RWPE2 (cell line): ENCODE measurements at places on chromosomes 4 and X.

- no peak for DNase-seq
Observed at GRCh38 chr4:105495667-105496066, 21.8 kb upstream of the PPA2 start.

DNA sequence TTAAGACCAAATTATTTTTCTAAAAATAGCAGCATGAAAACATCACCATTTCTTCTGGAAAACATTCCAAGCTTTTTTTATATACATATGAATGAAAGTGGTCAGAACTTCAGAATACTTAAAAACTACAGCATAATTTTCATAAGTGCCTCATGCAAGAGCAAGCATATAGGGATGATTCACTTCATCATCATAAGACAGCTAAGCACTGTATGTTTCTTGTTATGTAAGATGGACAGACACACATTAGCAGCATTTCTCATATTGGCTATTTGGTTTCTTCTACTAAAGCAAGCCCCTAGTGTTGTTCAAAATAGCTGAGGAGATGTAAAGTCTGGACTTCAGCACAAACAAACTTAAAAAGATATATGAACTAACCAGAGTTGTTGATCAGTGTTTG, 213.1 kb upstream of the NOCT start:
- DNase-seq = no peak

DNA sequence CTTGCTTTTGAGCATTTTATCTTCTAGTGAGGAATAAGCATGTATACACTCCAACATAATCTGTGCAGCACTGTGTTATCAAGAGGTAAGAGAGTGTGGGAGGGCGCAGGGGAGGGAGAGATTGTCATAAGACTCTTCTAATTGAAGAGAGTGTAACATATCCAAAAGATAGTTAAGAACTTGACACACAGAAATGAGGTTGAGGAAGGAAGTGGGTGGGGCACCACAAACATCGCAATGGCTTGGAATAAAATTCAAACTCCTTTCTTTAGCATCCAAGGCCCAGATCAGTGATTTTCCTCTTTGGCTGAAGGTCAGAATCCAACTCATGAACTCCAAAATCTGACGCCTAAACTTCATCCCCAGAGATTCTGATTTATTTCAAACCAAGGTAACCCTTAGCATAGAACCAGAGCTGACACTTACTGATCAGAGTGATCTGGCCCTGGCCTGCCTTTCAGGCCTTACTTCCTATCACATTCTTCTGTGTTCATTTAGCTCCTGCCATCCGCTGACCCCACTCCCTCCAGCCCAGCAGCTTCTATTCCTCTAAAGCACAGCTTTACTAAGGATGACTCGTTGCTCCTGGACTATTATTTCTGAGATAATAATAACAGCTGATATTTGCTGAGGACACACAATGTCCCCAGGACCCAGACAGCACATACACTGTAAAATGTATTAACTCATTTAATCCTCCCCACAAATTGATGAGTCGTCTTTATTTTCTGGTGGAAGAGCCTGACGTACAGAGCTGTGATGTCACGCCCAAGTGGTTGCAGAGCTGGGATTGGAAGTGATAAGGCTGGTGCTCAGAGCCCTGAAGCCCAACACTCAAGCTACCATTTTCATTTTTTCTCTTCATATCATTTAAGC, 10.6 kb upstream of the CTSO start:
- no peak for DNase-seq

- DNase-seq = no peak
Observed at GRCh38 chr4:7819446-7819845, 120.2 kb downstream of the AFAP1 start.

DNA sequence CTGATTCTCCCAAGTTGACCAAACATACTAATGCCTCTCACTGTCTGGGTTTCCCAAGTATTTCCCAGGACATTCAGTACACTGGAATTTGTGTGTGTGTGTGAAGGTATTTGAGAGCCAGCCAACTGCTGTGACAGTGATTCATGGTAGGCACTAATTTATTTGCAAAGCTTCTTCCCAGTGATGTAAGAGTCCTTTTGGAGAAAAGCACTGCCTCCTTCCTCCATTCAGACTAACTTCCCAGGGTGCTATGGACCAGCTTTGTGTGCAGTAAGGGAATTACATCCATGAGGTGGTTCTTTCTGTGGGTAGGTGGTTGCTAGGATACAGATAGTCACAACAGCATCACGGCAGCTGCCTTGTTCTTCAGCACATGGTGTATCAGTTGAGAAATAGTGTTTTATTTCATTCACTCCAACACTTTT, 8.7 kb downstream of the EGF start:
- DNase-seq = no peak

GRCh38 chr4:76208005-76208765, 5.4 kb downstream of the SCARB2 start:
- DNase-seq = no peak

- no peak for DNase-seq
Observed at GRCh38 chr4:113537628-113538027, 223.9 kb downstream of the CAMK2D start.

GRCh38 chrX:139388254-139388653, 142.3 kb upstream of the F9 start:
- no peak for DNase-seq

DNA sequence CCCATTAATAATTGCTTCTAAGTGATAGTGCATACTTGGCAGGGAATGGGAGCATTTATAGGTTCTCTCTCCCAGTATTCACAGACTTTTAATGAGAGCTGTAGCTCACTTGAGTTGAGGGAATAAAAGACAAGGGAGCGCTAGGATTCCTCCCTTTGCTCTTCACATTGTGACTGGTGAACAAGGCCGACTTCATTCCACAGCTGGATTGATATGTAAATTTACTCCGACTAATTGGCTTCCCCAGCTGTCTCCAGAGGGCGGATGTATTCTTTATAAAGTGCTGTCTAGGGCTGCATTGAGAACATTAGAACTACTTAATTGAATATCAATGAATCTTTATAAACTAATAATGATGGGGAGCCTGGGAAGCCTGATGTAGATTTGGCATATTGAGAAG, 63.4 kb downstream of the GPR50 start:
- no peak for DNase-seq

DNA sequence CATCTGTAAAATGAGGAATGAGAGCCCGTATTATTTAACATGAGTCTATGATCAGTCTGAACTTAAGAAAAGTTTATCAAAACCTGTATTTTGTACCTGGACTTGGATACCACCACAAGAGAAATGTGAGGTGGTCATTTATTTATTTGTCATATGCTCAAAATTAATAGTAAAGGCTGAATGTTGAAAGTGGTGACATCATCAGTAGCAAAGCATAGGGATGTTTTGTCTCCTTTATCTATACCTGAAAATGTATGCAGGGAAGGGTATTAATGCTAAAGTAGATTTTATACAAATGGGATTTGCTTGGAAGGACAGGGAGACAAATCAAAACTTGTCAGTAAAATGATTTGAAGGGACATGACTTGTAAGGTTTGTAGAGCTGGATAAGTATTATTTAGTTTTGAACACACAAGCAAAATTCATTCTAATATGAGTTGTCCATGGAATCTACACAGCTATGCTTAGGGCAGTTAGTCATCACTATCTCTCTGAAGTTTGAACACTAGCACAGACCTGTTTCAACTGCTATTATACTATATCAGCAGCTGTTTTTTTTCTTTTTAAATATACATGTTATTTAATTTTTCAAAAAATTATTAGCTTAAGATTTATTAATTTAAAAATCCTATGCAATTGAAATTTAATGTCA, 52.4 kb upstream of the GUCY1A1 start:
- DNase-seq = no peak

GRCh38 chr4:136713140-136713539, 819.2 kb downstream of the PCDH18 start:
- no peak for DNase-seq

DNA sequence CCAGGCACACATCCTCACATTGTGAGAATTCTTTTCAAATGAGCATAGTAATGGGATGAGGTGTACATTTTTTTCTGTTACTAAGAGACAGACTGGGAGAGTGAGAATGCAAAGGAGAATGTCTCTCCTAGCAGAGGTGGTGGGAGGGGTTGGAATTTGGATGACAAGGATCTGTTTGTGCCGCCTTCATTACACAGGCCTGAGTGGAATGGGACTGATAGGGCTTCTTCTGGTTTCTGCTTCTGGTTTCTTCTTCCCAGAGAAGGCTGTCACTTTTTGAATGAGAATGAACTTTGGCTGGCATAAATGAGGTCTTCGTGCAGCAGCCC, 55.4 kb downstream of the C4orf51 start:
- DNase-seq = peak; percentile 71

GRCh38 chr4:48162162-48162561, 28.1 kb upstream of the TXK start:
- DNase-seq = no peak

GRCh38 chr4:2266181-2266580, 4.3 kb upstream of the MXD4 start:
- no peak for DNase-seq

DNA sequence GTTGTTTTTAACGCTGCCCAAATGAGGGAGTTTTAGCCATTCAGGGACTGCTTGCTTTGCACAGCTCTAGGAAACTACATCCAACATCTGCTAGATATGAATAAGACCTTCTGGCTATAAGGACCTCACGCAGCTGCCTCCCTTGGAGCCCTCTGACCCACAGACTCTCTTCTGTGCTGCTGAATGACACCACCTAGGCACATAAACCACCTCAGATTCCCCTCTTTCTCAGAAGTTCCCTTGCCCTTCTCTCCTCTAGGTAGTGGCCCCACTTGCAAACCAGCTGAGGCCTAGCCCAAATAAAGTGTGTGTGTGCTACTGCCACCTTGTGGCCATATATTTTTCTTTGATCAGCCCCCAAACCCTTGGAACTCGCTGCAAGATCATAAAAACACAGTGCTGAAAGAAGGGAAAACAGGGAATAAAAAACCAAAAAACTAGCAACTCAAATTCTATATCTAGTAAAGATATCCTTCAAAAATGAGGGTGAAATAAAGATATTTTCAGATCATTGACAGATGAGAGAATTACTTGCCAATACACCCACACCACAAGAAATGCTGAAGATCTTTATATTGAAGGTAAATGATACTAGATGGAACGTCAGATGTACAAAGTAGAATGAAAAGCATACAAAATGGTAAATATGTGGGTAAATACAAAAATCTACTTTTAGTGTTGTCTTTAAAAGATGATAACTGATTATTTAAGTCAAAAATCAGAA, 265.9 kb downstream of the ADAMTS3 start:
- no peak for DNase-seq

GRCh38 chr4:165096776-165097175, 15.9 kb downstream of the TMEM192 start:
- DNase-seq = no peak

- DNase-seq = no peak
Observed at GRCh38 chr4:36237366-36238313, 6.7 kb downstream of the ARAP2 start.

DNA sequence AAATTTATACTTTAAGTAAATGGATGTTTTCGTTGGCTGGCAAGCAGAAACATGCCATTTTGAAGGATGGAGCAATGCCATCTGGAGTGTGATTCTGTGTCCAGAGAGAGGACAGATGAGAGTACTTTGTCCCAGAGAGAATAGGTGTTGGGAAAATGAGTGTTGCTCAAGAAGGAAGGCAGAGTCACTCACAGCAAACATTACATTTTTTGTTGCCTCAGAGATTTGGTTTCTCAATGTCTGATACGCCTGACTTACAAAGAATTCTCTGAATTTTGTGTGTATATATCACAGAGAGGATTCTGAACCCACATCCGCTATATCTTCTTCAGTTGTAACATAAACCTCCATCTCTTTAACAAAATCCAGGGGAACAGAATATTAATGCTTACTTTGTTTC, 102.8 kb upstream of the PCDH18 start:
- DNase-seq = no peak

- DNase-seq = no peak
Observed at GRCh38 chr4:6889101-6889735, 20.4 kb upstream of the TBC1D14 start.

DNA sequence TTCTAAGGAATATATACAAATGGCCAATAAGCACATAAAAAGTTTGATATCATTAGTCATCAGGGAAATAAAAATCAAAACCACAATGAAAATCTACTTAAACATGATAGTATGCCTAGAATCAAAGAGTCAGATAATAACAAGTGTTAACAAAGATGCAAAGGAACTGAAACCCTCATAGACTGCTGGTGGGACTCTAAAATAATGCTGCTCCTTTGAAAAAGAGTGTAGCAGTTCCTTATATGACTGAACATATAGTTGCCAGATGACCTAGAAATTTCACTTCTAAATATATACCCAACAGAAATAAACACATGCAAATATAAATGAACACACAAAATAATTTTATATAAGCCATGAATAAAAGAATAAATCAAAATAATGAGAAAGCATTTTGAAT, 205.1 kb upstream of the CTSO start:
- no peak for DNase-seq

- no peak for DNase-seq
Observed at GRCh38 chr4:98572697-98573096, 85.7 kb downstream of the TSPAN5 start.

GRCh38 chr4:165965503-165965902, 92.5 kb downstream of the TLL1 start:
- no peak for DNase-seq

DNA sequence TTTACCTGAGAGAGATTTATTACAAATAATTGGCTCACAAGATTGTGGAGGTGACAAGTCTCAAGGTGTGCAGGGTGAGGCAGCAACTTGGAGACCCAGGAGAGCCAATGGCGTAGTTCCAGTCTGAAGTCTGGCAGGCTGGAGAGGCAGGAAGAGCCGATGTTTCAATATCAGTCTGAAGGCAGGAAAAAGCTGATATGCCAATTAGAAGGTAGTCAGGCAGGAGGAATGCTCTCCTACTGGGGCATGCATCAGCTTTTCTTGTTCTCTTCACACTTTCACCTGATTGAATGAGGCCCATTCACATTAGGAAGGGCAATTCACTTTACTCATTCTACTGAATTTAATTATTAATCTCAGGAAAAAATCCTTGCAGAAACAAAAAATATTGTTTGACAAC, 1351.7 kb upstream of the ADGRL3 start:
- no peak for DNase-seq

GRCh38 chr4:108454227-108454626, 166.1 kb upstream of the RPL34 start:
- DNase-seq = no peak

GRCh38 chr4:52836678-52837077, 25.4 kb upstream of the RASL11B start:
- DNase-seq = no peak

- no peak for DNase-seq
Observed at GRCh38 chr4:168264903-168265302, 53.6 kb downstream of the DDX60 start.

- no peak for DNase-seq
Observed at GRCh38 chr4:155473420-155474095, 96.8 kb upstream of the MAP9 start.

GRCh38 chr4:8544741-8545438, 35.3 kb upstream of the GPR78 start:
- DNase-seq = peak; percentile 52

- DNase-seq = peak; percentile 19
Observed at GRCh38 chr4:72505314-72505744, 63.7 kb downstream of the ADAMTS3 start.
